Pulmonary artery endothelial cell (primary cell): ENCODE measurements at places on chromosomes 3 and 15. TPM values are rescaled to one million over a fixed set of nuclear protein-coding genes. Genes with fewer than 3 reads are reported as not detected.

Gene APBA2
- 42.1 and 44.5 TPM in 2 replicates for total RNA-seq

Gene TEX55
- total RNA-seq = not detected in 2 replicates

Gene FETUB
- total RNA-seq = not detected in 2 replicates

- DNase-seq = no peak
Observed at GRCh38 chr3:148723631-148724030, 25.9 kb downstream of the AGTR1 start.

- DNase-seq = no peak
Observed at GRCh38 chr3:79067734-79068133, 700.1 kb downstream of the ROBO1 start.

DNA sequence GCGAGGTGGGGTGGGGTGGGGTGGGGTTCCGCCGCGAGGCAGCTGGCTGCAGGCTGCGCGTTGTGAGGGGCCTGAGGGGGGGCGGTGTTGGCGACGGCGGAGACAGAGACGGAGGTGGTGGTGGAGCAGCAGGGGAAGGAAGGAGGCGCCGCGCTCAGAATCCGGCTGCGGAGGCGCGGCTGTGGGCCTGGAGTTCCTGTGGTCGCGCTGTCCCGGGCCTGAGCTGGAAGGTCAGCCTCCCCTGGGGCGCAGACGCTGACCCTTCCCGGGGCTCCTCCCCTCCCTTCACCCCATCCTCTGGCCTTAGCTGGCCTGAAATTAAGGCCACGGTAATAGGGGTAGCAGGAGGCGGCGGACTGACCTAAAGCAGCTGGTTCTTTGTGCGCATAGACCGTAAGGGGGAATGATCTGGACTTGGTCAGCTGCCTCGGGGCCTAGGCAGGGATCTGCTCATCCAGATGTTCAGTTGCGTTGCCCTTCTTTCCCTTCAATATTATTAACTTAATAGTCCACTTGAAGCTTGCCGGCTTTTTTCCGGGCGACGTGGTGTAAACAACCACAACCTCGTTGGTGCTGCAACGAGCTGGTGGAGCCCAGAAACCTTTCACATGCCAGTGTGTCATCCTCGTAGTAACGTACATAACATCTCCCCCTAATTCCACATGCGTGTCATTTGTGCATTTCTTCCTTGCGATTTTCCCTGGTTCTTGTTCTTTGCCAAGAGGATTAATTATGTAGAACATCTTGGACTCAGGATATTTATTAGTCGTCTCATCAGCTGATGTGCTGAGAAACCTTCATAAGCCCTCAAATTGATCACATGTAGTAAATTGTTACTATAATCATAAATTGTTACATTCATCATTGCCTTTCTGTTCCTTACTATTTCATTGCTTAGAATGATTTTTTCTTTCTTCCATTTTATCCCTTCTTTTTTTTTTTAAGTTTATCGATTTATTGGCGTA, 626 bp downstream of the SEC62 start:
- DNase-seq = no peak

GRCh38 chr3:101913168-101913567, 63.9 kb downstream of the NFKBIZ start:
- DNase-seq = no peak
